GM23338 (cell line): ENCODE measurements at places on chromosomes 2 and 18.

DNA sequence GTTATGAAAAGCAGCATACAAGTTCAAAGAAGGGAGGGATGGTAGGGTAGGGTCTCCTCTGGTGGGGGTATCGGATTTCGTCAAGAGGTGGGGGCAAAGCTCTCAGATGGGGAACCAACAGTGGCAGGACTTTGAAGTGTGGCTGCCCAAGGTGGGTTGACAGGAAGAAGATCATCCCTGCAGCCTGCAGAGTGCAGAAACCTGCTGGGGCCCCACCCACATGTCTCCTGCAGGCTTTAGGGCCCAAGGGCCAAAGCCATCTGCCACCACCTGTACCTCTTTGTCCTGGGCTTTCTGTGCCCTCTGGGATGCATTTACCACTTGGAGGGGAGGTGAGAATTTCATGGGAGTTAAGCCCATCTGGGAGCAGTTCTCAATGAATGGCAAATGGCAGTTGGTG lies 42.7 kb downstream of the KCNF1 start:
- DNase-seq = no peak

GRCh38 chr2:26687801-26688200 lies 4.7 kb upstream of the KCNK3 start:
- no peak for DNase-seq

DNA sequence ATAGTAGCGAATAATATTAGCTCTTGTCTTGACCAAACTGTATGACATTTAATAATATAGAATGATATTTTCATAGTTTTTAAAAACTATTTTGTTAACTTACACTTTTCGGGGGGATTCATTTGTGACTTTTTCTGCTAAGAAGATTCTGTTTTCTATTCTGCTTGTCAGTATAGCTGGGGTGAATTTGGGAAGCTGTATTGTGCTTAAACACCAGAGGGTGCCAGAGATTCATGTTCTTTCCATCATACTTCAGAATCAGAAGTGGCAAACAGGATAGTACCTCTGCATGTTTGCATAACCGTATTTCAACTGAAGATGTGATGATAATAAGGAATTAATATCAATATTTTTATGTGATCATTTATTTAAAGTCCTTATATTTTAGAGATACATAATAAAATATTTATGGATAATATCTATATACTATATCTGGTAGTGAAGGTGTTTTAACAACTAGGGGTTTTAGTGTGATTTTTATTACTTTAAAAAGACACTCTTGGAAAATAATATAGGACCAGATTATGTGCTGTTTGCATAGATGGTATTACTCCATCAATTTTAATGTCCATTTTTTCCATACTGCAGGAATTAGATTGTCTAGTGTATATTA lies 81.0 kb downstream of the TAF4B start:
- DNase-seq = peak; percentile 76

GRCh38 chr2:222284466-222284865 lies 14.3 kb downstream of the PAX3 start:
- no peak for DNase-seq

GRCh38 chr2:116510117-116510671 lies 1304.3 kb upstream of the DDX18 start:
- DNase-seq = peak; percentile 73

DNA sequence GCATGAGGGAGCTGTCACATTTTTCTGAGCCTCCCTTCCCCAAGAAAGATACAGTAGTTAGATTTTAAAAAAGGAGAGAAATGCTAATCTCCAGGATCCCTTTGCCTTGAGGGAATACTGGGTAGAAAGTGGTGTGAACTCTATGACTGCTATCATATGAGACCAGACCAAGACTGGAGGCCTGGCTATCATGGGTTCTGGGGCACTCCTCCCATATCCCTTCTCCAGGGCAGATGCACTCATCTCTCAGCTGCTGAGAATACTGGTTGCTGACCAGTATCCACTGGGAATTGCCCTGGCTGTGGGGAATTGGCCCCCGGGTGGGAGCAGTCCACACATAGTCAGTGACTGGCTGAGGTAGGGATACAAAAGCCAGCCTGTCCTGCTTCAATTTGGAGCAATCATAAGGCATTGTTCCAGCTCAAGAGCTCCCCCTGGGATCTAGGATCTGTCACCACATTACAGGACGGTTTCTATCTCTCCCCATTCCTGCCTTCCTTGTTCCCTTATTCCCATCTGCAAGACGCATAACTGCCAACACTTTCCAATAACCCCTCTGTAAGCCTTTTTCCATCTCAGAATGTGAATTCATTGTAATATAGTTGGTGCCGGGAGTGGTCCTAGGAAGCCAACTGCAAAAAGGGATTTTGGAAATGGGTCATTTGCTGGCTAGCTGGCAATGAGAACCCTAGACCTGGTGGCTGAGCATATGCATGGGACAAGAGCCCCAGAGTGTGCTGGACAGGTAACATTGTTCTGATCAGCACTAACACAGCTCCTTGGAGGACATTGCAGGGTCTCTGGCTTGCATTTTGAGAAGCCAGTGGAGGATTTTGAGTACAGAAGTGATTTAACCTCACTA lies 35.4 kb upstream of the REEP1 start:
- peak; percentile 83 for DNase-seq

GRCh38 chr18:9139400-9140039 lies 2.9 kb downstream of the ANKRD12 start:
- DNase-seq = no peak
